ENCODE measurements at places on chromosomes 4 and X. TPM values are rescaled to one million over a fixed set of nuclear protein-coding genes. Genes with fewer than 3 reads are reported as not detected.
A peak's percentile ranks its signal among the peaks of the same experiment; 100 is the strongest.

The HHIP gene
- polyA plus RNA-seq: 0.60 TPM

The CCDC158 gene
- not detected for polyA plus RNA-seq

- H3K36me3 ChIP-seq: no peaks in the 10 kb centered on the region
- H3K4me1 ChIP-seq: no peaks in the 10 kb centered on the region
- no peak for DNase-seq
- no peaks in the 10 kb centered on the region for H3K27me3 ChIP-seq
Measured at GRCh38 chrX:147180886-147181285, 366.3 kb upstream of the CXorf51A start.

GRCh38 chr4:183960046-183960420, 54.9 kb downstream of the STOX2 start:
- H3K36me3 ChIP-seq: no peaks in the 10 kb centered on the region
- peak overlapping the region; percentile 12 for H3K27ac ChIP-seq
- peak overlapping the region; percentile 15 for H3K4me3 ChIP-seq
- peaks cover 13% of the 10 kb centered on the region for H3K4me1 ChIP-seq
- H3K27me3 ChIP-seq: no peaks in the 10 kb centered on the region

DNA sequence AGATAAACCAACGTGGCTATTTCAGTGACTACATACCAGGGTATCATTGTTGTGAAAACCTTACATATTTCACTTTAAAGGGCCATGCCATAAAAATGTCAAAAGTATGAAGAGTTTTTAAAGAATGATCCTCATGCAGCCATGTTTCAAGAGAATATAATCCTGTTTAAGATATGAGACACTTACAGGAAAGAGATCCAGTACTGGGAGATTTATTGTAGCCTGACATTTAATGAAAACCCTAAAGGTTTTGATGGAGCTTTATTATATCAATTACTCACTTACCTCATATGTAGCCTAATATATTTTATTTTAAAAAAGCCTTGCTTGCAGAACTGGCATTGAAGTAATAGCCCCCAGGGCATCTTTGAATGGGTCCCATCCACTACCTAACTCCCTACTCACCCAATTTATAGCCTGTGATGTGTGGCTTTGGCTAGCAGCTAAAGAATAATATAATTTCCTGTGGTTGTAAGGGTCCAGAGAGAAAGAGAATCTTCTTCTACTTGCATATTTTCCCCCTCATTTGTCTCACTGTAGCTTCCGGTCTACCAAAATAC, 7.7 kb upstream of the GABRG1 start:
- H3K4me1 ChIP-seq: no peaks in the 10 kb centered on the region
- H3K27ac ChIP-seq: no peak overlapping the region
- no peak for DNase-seq
- H3K36me3 ChIP-seq: no peaks in the 10 kb centered on the region
- H3K27me3 ChIP-seq: peaks cover 5% of the 10 kb centered on the region
- no peak overlapping the region for H3K4me3 ChIP-seq

DNA sequence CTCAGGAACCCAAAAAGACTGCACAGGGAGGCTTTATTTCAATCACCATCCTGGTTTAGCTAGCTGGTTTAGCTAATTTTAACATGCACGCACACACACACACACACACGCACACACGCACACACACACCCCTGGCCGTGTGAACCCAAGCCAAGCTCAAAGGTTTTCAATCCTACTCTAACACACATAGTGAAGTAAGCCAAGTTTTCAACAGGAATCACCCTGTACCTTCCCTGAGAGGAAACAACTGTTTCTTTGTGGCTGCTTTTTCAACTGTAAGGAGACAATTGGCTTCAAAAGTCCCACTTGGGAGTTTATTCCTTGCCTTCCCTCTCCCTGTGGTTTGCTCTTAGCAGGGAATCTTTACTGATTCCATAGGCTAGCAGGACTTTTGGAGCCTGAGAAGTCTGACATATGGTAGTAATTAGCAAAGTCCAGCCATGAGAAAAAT, 98.9 kb upstream of the BMP3 start:
- H3K27ac ChIP-seq: no peak overlapping the region
- no peak for DNase-seq
- no peaks in the 10 kb centered on the region for H3K36me3 ChIP-seq
- no peak overlapping the region for H3K4me3 ChIP-seq

DNA sequence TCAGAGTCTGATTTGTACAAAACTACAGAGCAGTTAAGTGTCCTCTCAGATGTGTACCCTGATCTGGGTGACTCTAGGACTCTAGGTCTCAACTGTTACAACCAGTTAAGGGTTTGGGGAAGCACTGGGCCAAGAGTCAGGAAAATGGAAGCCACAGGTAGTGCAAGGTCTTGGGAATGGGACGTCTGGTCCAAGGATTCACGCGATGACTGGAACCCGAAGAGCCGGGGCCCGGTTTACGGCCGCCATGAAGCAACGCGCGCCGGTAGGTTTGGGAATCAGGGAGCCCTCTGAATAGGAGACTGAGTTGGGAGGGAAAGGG, 321 bp upstream of the HPRT1 start:
- no peaks in the 10 kb centered on the region for H3K4me1 ChIP-seq
- H3K27me3 ChIP-seq: no peaks in the 10 kb centered on the region
- peak overlapping the region; percentile 84 for H3K27ac ChIP-seq
- DNase-seq: no peak
- no peaks in the 10 kb centered on the region for H3K36me3 ChIP-seq

DNA sequence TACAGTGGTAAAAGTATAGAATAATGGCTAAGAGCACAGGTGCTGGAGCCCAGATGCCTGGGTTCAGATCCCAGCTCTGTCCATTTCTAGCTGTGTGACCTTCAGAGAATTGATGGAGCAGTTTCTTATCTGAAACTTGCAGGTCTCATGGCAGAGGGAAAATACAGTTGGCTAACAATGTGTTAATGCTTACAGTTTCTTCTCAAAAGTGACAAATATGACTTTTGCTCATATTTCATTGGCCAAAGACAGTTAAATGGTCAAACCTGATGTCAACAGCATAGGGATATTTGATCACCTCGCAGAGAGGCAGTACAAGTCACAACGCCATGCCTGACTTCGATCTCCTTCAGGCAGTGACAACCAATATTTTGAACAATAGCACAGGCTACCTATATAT, 60.2 kb upstream of the LCORL start:
- DNase-seq: no peak
- no peaks in the 10 kb centered on the region for H3K27me3 ChIP-seq
- no peak overlapping the region for H3K4me3 ChIP-seq

DNA sequence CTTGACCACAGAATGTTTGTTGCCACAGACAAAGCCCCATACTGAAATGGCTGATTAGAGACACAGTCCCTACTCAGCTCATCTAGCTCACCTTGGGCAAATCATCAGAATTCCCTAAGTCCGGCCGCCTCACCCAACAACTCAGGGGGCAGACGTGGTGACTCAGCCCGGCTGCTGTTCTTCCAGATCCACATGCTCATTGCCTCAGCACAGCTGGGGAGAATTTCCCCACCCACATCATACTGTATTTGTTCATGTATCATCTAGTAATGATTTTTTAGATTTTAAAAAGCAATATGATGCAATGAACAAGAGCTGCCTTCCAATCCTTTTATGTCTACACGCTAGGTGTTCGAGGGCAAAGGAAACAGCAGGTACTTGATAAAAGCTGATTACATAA, 333.8 kb upstream of the TENM3 start:
- H3K27me3 ChIP-seq: no peaks in the 10 kb centered on the region
- H3K36me3 ChIP-seq: no peaks in the 10 kb centered on the region
- DNase-seq: no peak
- H3K27ac ChIP-seq: no peak overlapping the region
- H3K4me1 ChIP-seq: no peaks in the 10 kb centered on the region

DNA sequence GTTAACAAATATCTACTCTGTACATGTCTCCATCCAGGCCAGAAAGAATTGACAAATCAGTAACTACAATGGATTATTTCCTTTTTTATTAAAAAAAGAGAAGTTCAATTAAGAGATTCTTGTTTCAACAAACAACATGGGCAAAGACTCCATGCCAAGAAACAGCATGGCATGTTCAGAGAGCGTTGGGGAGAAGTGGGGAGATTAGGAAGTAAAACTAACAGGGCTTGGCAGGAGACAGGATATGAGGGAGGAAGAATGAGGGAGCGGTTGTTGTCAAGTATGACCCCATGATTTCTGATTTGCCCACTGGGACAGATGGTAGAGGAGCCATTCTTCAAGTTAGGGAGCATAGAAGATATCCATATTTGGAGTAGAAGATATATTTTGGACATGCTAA, 128.4 kb downstream of the RNF150 start:
- H3K4me3 ChIP-seq: no peak overlapping the region
- no peaks in the 10 kb centered on the region for H3K36me3 ChIP-seq
- no peaks in the 10 kb centered on the region for H3K27me3 ChIP-seq
- no peaks in the 10 kb centered on the region for H3K4me1 ChIP-seq

DNA sequence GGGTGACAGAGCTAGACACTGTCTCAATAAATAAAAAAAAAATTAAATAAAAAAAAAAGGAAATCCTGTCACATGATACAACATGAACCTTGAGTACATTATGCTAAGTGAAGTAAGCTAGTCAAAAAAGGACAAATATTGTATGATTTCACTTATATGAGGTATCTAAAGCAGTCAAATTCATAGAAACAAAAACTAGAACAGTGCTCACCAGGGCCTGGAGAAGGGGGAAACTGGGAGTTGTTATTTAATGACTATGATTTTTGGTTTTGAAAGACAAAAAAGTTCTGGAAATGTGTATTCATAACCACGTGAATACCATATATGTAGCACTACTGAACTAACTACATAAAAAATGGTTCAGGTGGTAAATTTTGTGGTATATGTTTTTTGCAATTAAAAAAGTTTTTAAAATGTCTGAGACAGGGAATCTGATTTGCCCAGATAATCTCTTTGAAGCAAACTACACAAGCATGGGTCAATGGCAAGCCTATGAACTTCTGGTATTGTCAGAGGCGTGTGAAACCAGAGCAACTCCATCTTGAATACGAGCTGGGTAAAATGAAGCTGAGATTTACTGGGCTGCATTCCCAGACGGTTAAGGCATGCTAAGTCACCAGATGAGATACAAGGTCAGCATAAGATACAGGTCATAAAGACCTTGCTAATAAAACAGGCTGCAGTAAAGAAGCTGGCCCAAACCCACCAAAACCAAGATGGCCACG, 42.3 kb downstream of the ANAPC10 start:
- no peaks in the 10 kb centered on the region for H3K27me3 ChIP-seq
- DNase-seq: no peak
- no peaks in the 10 kb centered on the region for H3K36me3 ChIP-seq
- no peak overlapping the region for H3K27ac ChIP-seq
- no peak overlapping the region for H3K4me3 ChIP-seq
- no peaks in the 10 kb centered on the region for H3K4me1 ChIP-seq

DNA sequence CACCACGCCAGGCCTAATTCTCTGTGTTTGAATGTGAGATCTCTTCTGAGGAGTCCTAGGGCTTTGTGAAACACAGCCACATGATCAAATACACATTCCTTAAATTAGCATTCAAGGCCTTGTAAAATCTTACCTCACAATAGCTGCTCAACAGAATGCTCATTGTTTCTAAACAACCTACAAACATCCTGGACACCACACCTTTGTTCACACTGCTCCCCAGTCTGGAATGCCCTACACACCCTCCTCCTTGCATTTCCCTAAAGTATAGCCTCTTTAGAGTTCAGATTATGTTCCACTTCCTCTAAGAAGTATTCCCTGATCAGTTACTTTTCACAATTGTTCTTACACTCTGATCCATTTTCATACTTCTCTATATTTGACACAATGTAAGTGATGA, 110.6 kb downstream of the AGTR2 start:
- H3K27me3 ChIP-seq: no peaks in the 10 kb centered on the region
- H3K4me1 ChIP-seq: no peaks in the 10 kb centered on the region
- no peaks in the 10 kb centered on the region for H3K36me3 ChIP-seq
- DNase-seq: no peak

Data from sigmoid colon (tissue), 7 donors.